ENCODE measurements at places on chromosomes 4 and X.
A peak's percentile ranks its signal among the peaks of the same experiment; 100 is the strongest.

- DNase-seq = no peak
These were observed 104.1 kb upstream of the MAB21L2 start for GRCh38 chr4:150477869-150478268.

DNA sequence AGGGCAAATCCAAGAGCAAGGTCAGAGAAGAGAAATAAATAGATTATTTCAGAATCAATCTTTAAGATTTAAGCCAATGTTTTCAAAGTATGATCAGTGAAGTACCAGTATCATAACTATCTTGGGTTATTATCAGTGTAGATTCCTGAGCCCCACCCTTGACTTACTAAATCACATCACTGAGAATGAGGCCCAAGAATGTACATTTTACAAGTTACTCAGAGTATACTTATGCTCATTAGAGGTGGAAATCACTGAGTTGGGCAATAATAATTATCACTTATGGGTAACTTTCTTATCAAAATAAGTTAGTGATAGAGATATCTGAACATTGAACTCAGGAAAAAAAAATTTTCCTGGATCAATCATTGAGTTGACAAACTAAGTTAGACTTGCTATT lies 121.6 kb upstream of the NOCT start:
- DNase-seq = no peak

GRCh38 chr4:31089815-31090214 lies 369.6 kb downstream of the PCDH7 start:
- DNase-seq = peak; percentile 36

DNA sequence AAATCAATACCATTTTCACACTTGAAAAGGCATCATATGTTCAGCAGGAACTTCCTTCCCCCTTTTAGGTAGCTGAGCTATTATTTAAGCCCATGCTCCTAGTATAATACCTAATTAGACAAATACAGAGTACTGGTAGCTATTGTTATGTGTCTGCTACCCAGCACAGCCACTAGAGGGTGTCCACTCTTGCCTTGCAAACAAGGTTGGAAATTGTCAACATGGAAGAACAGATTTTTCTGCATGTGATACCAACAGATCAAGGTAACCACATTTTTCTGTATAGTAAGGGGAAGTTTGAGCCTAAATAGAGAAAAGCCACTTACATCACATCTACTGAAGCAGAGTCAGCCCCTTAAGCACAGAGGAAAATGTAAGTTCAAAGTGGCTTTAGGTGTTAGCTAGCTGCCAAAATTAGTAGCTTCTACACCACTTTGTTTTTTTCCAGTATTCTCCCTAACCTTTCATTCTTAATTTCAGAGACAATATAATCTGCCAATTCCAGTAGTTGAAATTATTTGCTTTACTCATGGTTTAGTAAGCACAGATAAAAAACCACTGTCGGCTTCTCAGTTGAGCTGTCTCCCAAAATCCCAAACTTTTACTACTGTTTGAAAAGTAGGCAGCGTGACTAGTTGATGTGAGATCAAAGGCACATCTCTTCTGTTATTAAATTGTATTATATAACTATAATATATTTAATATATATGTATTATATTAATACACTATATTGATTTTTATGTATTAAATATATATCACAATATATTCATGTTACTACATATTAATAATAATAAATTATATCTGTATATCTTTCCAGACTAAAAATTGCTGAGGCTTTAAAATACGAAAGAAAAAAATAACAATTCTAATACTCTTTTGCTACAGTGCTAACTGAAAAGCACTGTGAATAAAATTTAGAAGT lies 38.2 kb downstream of the EDNRA start:
- DNase-seq = peak; percentile 37

DNA sequence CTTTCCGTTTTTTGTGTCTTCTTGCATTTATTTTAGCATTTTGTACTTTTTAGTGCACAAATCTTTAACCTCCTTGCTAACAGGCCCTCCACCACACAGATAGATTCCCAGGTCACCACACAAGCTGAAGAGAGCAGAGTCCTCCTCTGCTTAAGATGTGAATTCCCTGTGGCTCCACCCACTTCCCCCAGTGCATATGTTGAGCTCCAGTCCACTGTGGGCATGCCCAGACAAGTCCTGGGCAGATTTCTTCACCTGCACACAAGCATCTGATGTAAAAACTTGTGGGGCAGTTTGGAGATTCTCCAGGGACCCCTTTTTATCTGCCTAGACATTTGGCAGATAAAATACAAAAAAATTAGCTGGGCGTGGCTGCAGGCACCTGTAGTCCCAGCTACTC lies 19.8 kb upstream of the PASD1 start:
- no peak for DNase-seq

DNA sequence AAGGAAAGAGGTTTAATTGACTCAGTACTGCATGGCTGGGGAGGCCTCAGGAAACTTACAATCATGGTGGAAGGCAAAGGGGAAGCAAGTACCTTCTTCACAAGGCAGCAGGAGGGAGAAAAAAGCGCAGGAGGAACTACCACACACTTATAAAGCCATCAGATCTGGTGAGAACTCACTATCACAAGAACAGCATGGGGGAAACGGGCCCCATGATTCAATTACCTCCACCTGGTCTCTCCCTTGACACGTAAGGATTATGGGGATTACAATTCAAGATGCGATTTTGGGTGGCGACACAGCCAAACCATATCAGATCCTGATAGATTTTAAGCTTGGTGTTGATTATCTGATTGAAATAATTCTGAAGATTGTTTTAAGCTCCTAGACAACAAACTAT lies 218.7 kb downstream of the CBR4 start:
- DNase-seq = no peak

DNA sequence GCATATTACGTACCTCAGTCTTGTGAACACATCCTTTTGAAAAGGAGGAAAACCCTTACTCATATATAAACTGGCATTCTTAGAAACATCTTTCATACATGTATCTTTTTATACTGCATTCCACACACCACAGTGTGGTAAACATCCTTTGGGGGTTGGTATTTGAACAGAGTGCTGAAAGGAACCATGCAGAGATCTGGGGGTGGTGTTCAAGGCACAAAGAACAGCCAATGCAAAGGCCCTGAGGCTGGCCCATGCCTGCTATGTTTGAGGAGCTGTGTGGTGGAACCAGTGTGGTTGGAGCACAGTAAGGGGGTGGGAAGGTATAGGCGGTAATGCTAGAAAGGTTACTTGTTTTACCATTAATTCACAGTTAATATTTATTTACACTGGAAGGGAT lies 2.0 kb downstream of the ELK1 start:
- no peak for DNase-seq

DNA sequence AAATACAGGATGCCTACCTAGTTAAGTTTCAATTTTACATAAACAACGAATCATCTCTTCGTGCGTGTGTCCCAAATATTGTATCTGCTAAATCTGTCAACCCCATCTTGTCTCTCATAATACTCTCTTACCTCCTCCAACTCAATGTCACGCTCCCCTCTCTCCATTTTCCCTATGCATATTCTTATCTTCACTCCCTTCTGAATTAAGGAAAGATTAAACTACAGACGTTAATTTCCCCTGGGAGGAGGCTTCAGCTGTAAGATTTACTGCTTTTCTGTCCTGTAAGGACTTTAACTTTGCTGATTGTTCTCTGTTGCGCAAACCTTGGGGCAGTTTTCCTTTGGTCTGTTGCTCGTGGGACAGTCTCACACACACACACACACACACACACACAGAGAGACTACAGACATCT lies 455 bp upstream of the ABCB7 start:
- no peak for DNase-seq

DNA sequence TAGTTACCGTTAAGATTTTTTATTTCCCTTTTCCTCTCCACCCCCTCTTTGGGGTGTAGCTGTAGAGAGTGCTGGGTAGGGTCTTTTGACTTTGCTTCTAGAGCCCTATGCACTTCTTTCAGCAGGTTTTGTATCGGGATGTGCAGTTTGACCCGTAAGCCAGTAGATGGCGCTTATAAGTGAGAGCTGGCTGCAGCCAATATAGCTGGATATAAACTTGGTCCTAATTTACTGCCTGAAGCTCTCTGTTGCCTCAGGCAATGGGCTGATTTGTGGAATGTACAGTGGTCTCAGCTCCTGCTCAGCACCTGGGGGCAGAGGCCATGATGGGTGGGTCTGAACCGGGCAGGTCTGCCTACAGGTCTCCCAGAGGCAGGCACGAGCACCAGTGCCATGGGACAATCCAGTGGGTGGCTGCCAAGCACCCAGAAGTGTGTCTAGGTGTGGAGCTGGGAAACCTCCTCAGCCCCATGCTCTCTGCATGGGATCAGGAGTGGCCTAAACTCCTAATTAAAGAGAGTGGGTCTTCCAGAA lies 146.5 kb downstream of the SPANXN1 start:
- no peak for DNase-seq
